ENCODE measurements at places on chromosomes 3 and 15.
A peak's percentile ranks its signal among the peaks of the same experiment; 100 is the strongest.

DNA sequence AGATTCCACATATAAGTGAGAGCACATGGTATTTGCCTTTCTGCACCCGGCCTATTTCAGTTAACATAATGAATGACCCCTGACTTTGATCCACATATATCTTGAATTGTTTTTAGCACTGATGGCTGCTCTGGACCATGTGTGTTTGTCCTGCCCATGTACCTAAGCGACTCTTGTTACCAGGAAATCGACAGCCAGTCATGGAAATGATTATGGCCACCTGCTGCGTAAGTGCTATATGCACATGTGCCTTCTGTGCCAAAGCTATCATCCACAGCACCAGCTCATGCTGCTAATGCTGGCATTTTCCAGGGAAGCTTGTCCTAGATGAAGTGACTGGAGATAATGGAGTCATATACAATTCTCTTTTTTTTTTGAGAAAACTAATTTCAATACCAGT is 103.7 kb downstream of the PEX5L start:
- H3K36me3 ChIP-seq, result no peaks in the 10 kb centered on the region
- H3K27ac ChIP-seq, result no peak overlapping the region
- no peaks in the 10 kb centered on the region for H3K27me3 ChIP-seq
- no peaks in the 10 kb centered on the region for H3K4me1 ChIP-seq

GRCh38 chr3:190644766-190645165 is 130.9 kb downstream of the IL1RAP start:
- no peaks in the 10 kb centered on the region for H3K4me1 ChIP-seq
- H3K36me3 ChIP-seq, result no peaks in the 10 kb centered on the region
- H3K4me3 ChIP-seq, result no peak overlapping the region

GRCh38 chr3:107205358-107205757 is 171.9 kb upstream of the CCDC54 start:
- H3K4me1 ChIP-seq, result peaks cover 18% of the 10 kb centered on the region
- no peak overlapping the region for H3K27ac ChIP-seq
- H3K36me3 ChIP-seq, result no peaks in the 10 kb centered on the region
- H3K27me3 ChIP-seq, result no peaks in the 10 kb centered on the region

DNA sequence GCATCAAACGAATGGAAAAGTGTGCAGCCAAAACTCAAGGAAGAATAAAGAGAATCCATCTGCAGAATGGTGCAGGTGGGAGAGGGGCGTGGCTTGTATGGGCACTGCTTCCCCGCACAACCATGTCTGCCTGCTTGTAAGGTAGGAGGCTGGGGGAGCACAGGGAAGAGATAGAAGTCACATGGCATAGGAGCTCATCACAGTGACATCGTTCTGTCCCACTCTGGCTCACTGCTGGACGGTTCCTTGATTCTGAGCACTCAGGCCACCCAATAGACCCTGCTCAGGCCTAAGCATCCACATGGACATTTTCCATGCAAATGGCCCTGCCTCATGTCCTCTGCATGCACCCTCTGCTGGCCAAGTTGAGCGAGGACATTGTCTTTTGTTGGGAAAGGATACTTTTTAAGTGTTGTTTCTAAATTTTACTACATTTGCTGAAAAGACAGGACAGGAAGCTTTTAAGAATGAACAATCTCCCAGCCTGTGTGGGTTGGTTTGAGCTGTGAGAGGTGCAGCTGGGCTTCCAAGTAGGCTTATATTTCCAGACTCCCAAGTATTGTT is 3.1 kb downstream of the MYLK start:
- no peak overlapping the region for H3K4me3 ChIP-seq
- no peaks in the 10 kb centered on the region for H3K36me3 ChIP-seq
- peak; percentile 5 for DNase-seq

DNA sequence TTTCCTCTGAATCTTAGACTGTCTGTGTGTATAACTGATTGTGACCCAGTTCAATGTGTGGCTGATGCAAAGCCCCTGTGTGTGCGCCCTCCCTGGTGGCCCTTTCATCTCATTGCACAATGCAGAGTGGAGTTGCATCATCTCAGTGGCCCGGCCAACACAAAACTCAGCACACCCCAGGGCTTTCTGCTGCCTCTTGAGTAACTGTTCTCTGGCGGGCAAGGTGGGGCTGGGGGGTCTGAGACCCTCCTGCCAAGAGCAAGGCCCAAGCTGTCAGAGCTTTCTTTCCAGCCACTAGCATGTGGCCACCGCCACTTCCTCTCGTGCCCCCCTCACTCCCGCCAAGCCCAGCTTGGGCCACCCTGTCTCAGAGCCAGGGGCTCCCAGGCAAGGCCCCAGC is 80.7 kb upstream of the ALDH1L1 start:
- no peaks in the 10 kb centered on the region for H3K4me1 ChIP-seq
- no peak overlapping the region for H3K27ac ChIP-seq
- H3K4me3 ChIP-seq, result no peak overlapping the region
- peak; percentile 22 for DNase-seq
- no peaks in the 10 kb centered on the region for H3K27me3 ChIP-seq
- no peaks in the 10 kb centered on the region for H3K36me3 ChIP-seq

GRCh38 chr3:112377568-112378071 is 44.7 kb downstream of the CD200 start:
- DNase-seq, result peak; percentile 38
- no peaks in the 10 kb centered on the region for H3K36me3 ChIP-seq
- peak overlapping the region; percentile 94 for H3K27ac ChIP-seq
- H3K4me1 ChIP-seq, result peaks cover 62% of the 10 kb centered on the region
- no peak overlapping the region for H3K4me3 ChIP-seq

DNA sequence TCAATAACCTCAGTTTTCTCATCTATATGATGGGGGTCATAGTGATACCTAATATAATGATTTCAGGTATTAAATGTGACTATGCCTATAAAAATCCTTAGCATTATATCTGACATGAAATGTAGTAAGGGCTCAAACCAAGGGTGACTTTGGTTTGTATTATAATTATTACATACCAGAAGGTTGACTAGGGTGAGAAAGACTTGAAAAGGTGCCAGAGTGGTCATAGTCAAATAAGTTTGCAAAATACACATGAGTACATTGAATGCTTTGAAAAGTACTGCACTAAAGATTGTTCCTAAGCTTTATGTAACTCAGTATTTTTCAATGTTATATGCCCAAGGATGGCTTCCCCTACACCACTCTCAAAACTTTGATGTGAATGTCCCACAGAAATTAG is 297.2 kb downstream of the ARPP21 start:
- H3K36me3 ChIP-seq, result no peaks in the 10 kb centered on the region
- peaks cover 4% of the 10 kb centered on the region for H3K4me1 ChIP-seq
- H3K27ac ChIP-seq, result no peak overlapping the region

DNA sequence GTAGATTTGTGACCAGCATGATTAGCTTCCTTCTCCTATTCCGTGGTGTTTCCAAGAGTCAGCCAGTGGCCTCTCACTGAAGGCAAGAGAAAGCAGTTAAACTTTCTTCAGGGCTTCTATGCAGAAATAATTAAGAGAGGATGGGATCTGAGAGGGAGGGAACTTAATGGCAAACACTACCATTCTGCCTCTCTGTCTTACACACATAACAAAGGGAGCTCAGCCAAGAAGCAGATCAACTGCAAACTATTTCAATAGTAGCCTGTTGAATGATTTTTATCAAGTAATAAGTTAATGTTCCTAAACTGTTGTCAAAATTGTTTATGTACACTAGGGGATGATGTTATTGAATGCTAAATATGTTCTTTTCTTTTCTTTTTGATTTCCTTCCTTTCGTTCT is 11.8 kb downstream of the OXSR1 start:
- H3K27ac ChIP-seq, result no peak overlapping the region
- H3K4me3 ChIP-seq, result no peak overlapping the region
- DNase-seq, result no peak
- peaks cover 2% of the 10 kb centered on the region for H3K4me1 ChIP-seq

GRCh38 chr15:87365186-87365585 is 891.4 kb downstream of the NTRK3 start:
- no peaks in the 10 kb centered on the region for H3K36me3 ChIP-seq
- H3K4me1 ChIP-seq, result no peaks in the 10 kb centered on the region
- H3K4me3 ChIP-seq, result no peak overlapping the region
- no peak overlapping the region for H3K27ac ChIP-seq
- no peak for DNase-seq
- no peaks in the 10 kb centered on the region for H3K27me3 ChIP-seq

DNA sequence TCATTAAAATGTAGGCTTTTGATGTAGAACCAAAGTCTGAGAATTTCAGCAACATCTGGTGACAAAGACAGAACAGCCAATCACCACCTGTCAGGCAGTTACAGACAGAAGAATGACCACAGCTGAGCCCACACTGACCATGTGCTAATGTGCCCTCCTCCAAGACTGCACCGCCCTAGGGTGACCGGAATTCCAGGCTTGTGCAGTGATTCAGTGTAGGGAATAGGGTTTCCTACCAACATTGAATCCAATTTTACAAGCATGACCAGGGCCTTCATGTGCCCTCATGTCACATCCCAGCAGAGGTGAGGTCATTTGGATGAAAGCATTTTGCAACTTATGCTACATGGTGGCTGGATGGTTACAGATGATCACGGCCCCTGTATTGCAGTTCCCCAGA is 412.5 kb downstream of the SOX2 start:
- H3K27me3 ChIP-seq, result no peaks in the 10 kb centered on the region
- no peaks in the 10 kb centered on the region for H3K36me3 ChIP-seq
- no peak for DNase-seq

GRCh38 chr3:32288819-32289218 is 50.3 kb downstream of the CMTM8 start:
- no peak overlapping the region for H3K4me3 ChIP-seq
- peak overlapping the region; percentile 55 for H3K27ac ChIP-seq
- no peaks in the 10 kb centered on the region for H3K27me3 ChIP-seq
- H3K36me3 ChIP-seq, result no peaks in the 10 kb centered on the region

DNA sequence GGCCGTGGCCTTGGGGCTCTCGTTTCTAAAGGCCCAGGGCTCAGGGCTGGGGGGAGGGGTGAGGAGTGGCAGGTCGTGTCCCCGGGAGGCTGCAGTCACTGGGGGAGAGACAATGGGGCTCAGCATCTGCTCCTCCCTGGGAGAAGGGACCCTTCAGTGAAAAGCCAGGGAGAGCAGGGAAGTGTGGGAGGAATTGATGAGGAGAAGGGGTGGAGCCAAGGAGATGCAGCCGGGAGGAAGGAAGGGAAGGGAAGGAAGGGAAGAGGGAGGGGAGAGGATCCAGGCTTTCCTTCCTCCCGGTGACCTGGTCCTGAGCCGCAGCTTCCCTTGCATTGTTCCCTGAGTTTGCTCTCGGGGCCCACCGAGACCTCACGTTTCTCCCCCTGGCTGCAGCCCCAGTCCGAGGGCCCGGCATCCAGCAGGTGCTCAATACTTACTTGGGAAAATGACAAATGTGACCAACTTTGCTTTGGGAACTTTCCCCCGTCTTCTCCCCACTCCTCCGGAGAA is 1.4 kb upstream of the ZNF710 start:
- H3K27me3 ChIP-seq, result no peaks in the 10 kb centered on the region
- DNase-seq, result no peak
- no peaks in the 10 kb centered on the region for H3K36me3 ChIP-seq
- peak overlapping the region; percentile 79 for H3K27ac ChIP-seq
- no peak overlapping the region for H3K4me3 ChIP-seq

GRCh38 chr3:38095669-38096483 is 41.1 kb downstream of the ACAA1 start:
- H3K4me3 ChIP-seq, result no peak overlapping the region
- no peak for DNase-seq
- no peaks in the 10 kb centered on the region for H3K36me3 ChIP-seq
- no peak overlapping the region for H3K27ac ChIP-seq
- no peaks in the 10 kb centered on the region for H3K27me3 ChIP-seq

DNA sequence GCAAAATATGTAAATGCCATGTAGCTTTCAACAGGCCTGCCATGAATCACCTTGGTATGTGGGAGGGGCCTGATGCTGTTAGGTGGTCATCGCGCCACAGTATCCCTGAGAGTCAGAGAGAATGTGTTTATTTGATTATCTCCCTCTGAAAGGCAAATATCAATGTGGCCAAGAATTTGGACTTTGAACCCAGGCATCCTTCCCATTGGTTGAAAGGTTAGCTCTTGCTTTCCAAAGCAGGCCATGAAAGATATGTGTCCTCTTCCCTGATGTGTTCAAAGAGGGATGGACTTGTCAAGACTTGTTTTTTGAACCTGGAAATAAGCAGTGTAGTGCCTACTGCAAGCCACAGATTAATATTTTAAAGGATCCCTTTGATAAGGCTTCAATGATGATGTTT is 36.7 kb downstream of the SRP14 start:
- DNase-seq, result no peak
- no peaks in the 10 kb centered on the region for H3K27me3 ChIP-seq
- no peaks in the 10 kb centered on the region for H3K4me1 ChIP-seq

DNA sequence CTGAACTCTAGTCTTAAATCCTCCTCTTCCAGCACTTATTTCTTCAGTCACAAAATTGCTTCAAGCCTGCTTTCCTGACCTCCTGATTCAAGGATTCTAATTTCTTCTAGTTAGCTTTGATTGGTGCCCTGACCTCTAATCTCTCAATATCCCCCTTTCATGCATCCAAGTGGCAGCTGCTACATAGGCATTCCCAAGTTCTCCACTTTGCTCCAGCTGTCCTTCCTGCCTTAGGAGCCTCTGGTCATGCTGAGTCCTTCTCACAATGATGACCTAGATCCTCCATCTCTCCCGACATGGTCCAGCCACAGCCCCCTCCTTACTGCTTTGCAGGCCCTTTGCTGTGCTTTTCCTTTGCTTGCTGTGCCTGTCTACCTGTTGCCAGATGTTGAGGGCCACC is 347.8 kb upstream of the C2CD4B start:
- no peaks in the 10 kb centered on the region for H3K36me3 ChIP-seq
- H3K4me3 ChIP-seq, result no peak overlapping the region
- H3K27ac ChIP-seq, result no peak overlapping the region

DNA sequence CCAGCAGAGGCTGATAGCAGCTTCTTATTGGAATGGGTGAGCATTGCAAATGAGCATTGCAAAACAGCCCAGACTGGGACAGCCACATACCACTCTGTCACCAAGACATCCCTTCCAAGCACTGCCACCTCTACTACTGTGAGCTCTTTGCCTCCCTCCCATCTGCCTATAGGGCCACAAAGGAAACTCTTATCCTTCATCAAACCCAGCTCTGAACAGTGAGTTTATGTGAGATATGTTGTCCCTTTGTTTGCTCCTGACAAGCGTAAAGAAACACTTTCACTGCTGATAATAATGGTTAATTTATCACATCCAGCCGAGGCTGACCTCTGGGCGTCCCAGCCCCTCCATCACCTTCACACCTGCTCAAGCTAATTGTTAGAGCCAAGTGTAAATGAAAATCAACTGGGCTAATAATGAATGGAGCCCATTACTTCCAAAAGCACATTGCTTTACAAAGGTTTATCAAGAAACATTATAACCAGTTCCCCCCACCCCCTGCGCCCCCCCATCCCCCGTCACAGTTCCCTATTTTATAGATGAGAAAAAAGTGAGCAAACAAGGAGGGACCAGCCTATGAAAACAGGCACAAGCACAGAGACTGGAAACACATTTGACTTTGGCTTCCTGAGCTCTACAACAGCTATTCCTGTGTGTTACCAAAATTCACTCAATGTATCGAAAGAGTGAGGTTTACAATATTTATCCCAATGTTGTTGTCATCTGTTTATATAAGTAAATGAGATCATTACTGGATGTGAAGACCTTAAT is 146.3 kb downstream of the ANXA2 start:
- no peaks in the 10 kb centered on the region for H3K36me3 ChIP-seq
- DNase-seq, result no peak
- no peaks in the 10 kb centered on the region for H3K4me1 ChIP-seq
- H3K27ac ChIP-seq, result no peak overlapping the region
- H3K4me3 ChIP-seq, result no peak overlapping the region
- H3K27me3 ChIP-seq, result no peaks in the 10 kb centered on the region
